ENCODE measurements at places on chromosomes 12 and 14.

- no peak for DNase-seq
These were observed 161.8 kb downstream of the PAH start for GRCh38 chr12:102755266-102755665.

- DNase-seq = no peak
These were observed 4.4 kb upstream of the CFL2 start for GRCh38 chr14:34718750-34719304.

DNA sequence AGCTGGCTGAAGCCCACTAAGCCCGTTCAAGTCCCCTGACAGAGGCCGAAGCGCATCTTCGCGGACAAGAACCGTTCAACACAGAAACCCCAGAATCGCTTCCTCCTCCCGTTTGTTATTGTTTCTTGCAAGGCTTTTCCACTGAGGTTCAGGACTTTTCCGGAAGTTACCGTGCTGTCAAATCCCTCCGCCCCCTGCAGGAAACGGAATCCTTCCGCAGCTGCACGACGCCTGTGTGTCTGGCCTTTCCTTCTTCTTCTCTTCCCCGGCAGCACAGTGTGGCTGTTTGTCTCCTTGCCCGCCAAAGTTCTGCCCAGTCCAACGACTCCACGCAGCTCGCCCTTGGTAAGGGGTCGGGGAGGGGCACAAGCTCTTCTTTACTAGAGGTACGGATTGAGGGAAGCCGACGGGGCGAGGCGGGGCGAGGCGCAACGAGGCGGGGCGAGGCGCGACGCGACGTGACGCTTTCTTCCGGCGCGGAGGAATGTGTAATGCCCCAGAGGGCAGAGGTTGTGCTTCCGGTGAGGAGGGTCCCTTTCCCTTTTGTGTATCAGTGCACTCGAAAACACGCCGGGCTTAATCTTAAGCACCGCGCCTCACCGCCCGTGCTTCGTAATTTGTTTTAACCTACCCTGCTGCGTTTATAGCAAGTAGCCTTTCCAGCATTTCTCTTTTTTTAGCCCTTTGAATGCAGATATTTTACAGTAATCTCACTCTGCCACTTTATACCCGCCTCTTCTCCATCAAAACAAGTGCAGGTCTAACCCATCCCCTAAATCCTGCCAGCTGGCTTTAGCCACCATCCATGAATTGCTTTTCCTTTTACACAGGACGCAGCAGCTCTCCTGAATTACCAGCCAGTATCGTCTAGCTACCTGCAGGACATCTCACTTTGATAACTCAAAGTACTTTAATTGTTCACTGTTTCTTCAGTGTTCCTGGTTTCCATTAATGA, at the start of gene KDM5A:
Gene KDM5A, minus strand, starts transcription at position 179 of the 955 bp plus-strand sequence. CDS start 229 bp downstream, outside the sequence.
- DNase-seq = peak; percentile 59

- DNase-seq = no peak
These were observed 23.8 kb downstream of the GNS start for GRCh38 chr12:64735442-64735841.

DNA sequence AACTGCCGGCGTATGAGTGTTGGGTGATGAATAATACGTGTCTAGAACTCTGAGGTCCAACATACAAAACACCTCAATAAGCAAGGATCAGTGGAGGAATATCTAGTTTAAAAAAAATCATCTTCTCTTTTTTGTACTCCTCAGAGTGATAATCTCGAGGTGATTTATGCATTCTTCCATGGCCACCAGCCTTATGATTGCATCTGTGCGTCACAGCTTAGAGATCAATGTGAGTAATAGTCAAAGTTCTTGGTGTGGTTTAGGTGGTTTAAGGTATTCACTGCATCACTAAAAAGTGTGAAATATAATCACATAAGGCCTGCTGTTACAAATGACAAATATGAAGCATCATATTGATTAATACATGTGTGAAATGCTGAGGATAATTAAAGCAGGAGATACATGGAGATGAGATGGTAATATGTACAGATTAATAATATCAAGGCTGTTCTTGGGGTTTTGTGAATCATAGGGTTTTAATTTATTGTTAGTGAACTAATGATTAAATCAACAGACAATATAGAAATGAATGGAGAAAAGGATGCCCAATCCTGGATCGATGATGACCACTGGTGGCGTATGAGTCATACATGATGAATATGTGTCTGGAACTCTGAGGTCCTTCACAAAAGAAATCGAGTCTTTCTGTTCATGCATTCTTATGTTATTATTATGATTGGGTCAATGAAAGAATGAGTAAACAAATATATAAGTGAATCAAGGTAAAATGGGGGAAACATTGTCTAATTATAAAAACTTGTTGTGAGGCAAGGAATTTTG, 68.8 kb upstream of the RTL1 start:
- DNase-seq = no peak

GRCh38 chr12:119432949-119433348, 98.4 kb downstream of the CCDC60 start:
- DNase-seq = no peak

DNA sequence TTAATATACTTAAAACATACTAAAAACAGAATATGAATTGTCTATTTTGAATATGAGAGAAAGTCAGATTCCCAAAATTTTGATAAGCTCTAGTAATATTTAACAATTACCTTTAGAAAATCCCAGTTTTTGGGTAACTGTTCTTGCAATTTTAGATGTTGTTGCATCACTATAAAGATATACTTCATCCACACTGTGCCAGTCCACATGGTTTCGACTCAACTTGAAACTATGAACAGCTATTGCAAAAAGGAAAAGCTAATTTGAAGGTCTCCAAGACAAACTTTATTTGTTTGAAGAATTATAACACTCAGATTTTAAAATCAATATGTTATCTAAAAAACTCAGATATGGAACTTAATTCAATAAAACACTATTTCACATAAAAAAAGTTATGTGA, 59.9 kb downstream of the DDHD1 start:
- no peak for DNase-seq

- DNase-seq = no peak
These were observed 6.6 kb downstream of the MAX start for GRCh38 chr14:65095633-65096205.

GRCh38 chr12:92995258-92995903, 66.3 kb upstream of the EEA1 start:
- no peak for DNase-seq

DNA sequence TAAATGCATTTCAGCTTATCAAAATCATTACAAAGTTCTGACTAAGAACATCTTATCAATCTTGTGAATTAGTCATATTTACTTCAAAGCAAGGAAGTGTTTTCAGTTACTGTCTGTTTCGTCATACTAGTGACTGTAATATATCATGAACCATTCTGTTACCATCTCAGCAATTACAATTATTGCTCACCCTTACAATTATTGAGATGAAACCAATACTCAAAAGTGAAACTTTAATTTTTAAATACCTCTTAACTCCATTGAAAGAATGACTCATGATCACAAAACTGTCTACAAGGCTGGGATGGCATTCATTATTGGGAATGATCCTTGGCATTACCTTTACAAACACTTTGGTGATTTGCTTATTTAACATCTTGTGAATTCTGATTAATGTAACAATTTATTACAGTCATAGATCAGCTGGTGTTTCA, 90.3 kb downstream of the RPS6KA5 start:
- no peak for DNase-seq

- DNase-seq = no peak
These were observed 163.0 kb downstream of the ATP23 start for GRCh38 chr12:58104351-58104755.

- no peak for DNase-seq
These were observed 121.1 kb downstream of the TGFB3 start for GRCh38 chr14:75860561-75861160.

DNA sequence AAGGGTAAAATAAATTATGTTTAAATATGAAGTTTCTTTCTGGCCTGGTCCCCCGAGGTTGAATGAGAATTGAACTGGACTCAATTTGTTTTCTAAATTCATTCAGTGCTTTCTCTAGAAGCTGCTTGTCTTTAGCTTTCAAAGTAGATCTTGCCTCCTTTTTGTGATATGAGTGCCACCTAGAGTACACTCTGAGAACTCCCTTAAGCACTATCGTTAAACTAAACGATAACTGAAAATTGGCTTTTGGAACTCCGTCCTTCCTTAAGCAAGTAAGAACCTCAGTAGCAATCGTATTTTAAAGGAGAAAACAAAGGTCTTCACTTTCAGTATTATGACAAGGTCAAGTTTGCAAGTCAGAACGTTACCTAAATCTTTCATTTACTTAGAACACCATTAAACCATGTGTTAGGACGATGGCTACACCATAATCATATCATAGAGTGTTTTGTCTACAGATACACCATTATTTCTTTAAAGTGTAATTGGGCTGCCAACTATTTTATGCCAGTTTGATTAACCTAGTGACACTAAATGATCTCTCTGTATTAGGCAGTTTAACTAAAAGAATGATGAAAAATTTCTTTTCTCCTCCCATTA, 364.8 kb downstream of the SNAPC1 start:
- no peak for DNase-seq

GRCh38 chr12:95358111-95359083, 115.6 kb upstream of the METAP2 start:
- DNase-seq = no peak

DNA sequence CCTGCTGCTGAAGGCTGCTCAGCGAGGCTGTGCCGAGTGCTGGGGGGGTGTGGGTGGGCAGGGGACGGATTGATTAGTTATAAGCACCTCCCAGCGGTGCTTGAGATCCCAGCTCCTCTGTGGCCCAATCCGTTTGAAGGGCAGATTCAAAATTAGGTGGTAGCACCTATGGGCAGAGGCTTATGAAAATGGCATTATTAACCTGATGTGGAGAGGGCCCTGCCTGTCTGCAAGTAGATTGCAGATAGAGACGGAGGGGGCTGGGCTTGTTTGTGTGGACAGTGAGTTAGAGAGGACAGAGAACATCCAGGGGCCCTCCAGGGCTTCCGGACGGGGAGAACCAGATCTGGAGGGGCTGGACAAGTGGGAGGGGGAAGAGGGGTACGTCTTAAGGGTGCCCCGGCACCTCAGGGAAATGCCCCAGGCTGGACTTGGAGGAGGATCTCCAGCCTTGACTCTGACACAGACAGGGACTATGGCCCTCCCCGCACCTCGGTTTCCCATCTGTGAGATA, at the start of gene RTL1:
Gene RTL1, minus strand, starts transcription at position 51 of the 514 bp plus-strand sequence. CDS start 18,934 bp downstream, outside the sequence.
- DNase-seq = no peak

DNA sequence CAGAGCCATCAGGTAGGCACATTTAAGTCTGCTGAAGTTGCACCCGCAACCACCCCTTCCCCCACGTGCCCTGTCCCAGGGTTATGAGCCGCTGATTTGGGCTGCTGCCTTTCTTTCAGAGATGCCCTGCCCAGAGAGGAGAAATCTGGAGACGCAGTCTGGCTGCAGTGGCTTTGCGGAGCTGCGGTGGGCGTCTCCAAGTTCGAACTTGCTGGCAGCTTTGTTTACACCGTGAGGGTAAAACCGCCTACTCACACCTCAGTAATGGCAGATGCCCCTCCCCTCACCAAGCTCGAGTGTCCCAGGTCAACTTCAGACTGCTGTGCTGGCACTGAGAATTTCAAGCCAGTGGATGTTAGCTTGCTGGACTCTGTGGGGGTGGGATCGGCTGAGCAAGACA, 14.7 kb downstream of the PTCSC3 start:
- DNase-seq = no peak

DNA sequence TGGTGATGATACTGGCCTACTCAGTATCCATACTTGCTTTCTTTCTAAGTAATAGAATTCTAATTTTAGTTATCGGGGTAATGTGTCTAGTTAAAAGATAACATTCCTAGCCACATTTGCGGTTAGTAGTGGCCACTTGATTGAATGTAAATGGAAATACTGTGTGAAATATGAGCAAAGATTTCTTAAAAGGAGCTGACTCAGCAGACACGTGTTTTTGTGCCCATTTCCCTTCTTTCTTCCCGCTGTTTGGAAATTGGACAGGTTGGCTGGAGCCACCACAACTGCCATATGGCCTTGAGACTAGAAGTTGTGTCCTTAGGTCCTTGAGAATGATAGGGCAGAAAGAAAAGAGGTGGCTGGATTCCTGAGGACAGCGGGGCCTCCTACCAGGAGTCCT, 19.8 kb upstream of the DCD start:
- DNase-seq = no peak

DNA sequence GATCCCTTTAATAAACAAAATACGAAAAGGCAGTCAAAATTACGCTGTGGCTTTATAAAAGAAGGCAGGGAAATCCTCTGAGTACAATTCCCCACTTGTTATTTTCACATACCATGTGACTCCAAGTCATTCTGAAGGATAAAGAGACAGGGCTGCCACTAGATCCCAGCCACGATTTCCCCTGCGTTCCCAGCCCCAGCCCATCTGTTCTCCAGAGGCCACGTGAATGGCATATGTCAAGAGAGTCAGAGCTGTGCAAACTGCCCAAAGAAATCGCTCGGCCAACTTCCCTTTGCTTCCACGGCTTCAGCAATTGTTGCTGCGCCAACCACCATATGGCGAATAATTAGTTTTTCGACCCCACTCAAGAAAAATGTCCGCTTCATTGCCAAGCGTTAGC, 161.3 kb downstream of the C12orf42 start:
- no peak for DNase-seq

DNA sequence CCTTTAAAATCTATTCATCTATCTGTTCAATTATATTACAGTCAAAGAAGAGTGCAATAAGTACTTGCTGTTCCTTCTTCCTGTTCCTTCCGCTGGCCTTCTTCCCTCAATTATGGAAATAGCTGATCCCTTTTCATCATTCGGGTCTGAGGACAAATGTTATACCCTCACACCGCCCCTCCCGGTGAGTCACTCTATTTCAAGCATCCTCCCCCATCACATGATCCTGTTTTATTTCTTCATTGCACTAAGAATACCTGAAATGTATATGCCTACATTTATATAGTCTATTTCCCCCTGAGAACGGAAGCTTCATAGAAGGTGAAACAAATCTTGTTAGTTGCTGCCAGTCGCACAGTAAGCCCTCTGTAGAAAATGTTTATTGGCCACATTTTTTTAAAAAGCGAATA, 2.5 kb downstream of the SLC38A1 start:
- no peak for DNase-seq

DNA sequence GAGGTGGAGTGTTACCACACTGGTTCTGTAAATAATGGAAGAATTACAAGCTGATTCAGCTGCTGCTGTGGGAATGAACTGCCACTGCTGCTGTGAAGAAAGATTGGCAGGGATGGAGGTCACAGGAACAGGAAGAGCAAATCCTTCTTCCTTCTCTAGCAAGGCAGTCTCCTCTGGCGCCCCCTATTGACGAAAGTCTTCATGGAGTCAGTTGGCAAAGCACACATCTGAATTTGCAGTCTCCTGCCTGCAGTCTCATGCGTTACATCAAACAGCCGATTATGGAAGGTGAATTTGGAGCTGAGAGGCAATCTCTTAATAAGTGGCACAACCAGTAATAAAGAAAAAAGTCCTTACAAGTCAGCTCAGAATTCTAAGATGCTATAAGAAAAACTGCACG, 106.0 kb upstream of the TMTC1 start:
- DNase-seq = peak; percentile 49

DNA sequence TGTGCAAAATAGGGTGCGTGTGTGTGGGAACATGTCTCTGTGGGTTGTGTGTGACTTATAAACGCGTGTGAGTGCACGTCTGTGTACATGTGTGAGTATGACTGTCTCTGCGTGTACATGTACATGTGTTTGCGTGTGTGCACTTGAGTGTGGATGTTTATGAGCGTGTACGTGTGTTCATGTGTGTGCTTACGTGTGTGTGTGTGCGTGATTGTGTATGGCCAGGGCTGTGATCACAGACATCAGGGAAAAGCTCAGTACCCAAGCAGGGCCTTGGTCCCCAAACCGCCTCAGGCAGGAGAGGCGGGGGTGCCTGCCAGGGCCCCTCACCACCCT, 326.3 kb upstream of the DIO3 start:
- no peak for DNase-seq
